Dermis microvascular lymphatic vessel endothelial cell (primary cell): ENCODE measurements at places on chromosomes 13 and 19. TPM values are rescaled to one million over a fixed set of nuclear protein-coding genes. Genes with fewer than 3 reads are reported as not detected.
A peak's percentile ranks its signal among the peaks of the same experiment; 100 is the strongest.

DNA sequence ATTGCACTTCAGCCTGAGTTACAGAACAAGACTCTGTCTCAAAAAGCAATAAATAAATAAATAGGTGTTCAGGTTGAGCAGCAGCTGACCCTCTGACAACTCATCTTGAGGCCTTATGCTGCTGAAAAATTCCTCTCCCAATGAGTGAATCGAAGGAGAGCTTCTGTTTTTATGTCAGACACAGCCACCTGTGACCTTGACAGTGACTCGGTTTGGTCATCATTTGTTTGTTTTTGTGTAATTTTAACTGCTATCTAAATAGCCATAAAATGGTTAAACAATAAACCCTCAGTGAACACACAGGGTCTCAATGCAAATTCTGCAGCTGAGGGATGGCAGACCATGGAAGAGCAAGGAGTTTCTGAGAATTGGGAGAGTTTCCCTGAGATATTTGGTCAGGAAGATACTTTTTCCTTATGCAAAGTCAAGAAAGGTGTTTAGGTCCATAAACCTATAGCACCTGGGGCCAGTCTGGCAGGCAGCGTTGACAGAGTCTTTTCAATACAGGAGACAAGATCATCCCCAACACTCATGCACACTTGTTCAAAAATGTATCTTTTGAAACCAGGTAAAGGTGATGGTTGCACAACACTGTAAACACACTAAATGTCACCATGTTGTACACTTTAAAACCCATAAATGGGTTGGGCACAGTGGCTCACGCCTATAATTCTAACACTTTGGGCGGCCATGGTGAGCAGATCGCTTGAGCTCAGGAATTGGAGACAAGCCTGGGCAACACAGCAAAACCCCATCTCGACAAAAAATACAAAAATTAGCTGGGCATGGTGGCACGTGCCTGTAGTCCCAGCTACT, 16.6 kb upstream of the SLC25A30 start:
- no peak for DNase-seq

SIGLEC10 gene
- total RNA-seq: not detected in 2 replicates

- no peak for DNase-seq
Observed at GRCh38 chr19:45117167-45117594, 24.2 kb downstream of the PPP1R37 start.

DNA sequence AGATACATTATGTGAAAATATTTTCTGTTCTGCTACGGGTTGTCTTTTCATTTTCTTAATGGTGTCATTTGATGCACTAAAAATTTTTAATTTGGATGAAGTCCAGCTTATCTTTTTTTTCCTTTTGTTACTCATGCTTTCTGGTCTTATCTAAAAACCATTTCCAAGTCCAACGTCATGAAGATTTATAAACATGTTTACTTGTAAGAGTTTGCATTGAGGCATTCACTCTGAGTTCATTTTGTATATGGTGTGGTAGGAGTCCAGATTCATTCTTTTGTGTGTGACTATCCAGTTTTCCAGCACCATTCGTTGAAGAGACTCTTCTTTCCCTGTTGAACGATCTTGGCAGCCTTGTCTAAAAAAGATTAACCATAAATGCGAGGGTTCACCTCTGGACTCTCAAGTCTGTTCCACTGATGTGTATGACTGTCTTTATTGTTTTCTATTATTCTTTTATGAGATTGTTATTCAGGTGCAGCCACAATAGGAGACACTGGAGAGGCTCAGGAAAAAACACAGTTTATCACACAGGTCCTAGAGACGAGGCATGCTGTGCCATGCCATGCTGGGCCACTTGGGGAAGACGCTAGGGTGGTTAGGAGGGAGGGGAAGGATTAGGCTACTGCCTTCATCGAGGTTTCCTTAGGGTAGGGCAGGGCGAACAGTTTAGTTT, 35.0 kb downstream of the NAA16 start:
- no peak for DNase-seq

GRCh38 chr19:9467161-9467560, 31.3 kb downstream of the ZNF560 start:
- no peak for DNase-seq

DNA sequence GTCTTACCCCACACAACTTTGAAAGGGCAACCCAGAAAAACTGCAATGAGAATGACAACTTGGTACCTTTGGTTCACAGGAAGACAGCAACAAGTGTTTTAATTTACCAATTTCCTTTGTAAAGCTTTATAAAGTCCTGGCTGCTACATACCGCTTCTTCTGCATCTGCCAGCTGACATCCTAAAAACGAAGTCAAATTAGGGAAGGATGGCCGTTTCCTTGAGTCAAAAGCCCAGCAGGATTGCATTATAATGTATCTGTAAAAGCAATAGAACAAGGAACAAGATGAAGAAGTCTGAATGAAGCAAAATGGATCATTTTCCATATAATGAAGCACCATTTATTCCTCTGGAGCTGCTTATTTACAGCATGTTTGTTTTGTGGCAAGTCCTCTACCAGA, 25.8 kb upstream of the URAD start:
- no peak for DNase-seq

DNA sequence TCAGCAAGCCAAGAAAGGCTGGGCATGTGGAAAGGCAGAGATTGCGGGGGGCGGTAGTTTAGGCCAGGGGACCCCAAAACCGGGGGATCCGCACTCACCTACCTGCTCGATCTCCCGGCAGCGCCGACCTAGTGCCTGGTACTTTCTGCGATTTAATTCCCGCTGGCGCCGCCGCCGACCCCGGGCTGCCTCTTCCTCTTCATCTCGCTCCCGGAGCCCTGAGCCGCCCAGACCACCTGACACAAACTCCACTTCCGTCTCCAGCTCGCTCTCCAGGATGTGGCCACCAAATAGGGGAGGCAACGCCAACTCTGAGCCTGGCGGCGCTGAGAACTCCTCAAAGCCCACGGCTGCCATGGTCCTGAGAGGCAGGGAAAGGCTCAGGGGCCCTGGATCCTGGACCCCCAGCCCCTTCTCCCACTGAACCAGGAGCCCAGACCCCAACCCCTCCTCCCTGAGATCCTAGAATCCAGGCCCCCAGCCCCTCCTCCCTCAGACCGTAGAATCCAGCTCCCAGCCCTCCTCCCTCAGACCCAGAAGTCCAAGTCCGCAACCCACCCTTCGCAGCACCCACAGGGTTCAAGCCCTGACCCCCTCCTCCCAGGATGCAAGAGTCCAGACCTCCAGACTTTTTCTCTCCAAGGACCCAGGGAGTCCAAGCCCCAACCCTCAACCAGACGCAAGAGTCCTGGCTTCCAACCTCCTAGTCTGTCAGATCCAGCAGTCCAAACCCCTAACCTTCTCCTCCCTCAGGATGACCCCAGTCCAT, 933 bp downstream of the TFPT start:
- DNase-seq: peak; percentile 30
